ENCODE measurements at places on chromosomes 11 and 22.

- no peak for DNase-seq
These were observed 29.5 kb downstream of the ACO2 start for GRCh38 chr22:41498303-41498835.

DNA sequence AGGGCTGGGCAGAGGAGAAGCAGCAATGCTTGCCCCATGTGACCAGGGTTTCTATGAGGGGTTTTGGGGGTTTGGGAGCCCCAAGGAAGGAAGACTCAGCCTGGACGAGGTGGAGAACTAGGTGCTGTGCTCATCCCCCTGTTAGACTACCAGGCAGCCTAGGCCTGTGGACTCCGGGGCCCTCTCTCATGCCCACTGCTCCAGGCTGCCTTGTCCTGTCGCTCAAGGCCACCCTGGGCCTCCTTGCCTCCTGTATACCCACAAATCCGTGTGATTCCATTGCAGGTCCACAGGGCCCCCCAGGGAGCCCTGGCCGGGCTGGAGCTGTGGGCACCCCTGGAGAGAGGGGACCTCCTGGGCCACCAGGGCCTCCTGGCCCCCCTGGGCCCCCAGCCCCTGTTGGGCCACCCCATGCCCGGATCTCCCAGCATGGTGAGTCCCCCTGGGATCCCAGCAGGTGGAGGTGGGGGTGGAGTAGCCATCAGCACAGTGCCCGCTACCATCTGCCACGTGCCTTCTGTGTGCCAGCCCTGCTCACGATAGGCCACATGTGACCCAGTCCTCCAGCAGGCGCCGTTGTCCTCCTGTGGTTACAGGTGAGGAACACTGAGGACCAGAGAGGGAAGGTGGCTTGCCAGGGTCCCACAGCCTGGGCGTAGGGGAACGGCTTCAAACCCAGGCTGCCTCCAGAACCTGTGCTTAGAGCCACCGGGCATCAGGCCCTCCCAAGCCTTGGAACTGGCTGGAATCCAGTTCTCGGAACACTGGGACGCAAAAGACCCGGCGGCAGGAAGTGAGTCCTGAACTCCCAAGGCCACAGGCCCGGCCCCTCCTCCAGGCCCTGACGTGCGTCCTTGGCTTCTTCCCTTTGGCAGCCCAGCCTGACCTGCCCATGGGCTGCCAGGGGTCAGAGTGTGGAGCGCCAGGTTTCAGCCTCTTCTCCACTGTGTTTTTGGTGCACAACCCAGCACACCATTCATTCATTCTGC is 26.6 kb downstream of the EMID1 start:
- DNase-seq = no peak

GRCh38 chr11:66044757-66045156 is 4.2 kb downstream of the GAL3ST3 start:
- DNase-seq = no peak

- no peak for DNase-seq
These were observed 12.6 kb downstream of the HIKESHI start for GRCh38 chr11:86314636-86315035.

GRCh38 chr22:20571531-20572007 is 64.2 kb downstream of the MED15 start:
- no peak for DNase-seq

DNA sequence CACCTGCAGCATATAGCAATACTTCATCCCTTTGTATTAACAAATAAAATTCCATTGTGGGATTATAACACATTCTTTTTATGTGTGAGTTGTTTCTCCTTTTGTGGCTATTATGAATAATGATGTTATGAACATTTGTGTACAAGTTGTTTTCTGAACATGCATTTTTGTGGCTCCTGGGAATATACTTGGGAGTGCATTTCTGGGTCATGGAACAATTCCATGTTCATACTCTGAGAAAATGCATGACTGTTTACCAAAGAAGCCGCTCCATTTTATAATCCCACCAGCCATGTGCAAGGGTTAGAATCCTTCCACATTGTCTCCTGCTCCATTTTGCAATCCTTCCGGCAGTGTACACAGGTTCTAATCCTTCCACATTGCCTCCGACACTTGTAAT is 713.8 kb downstream of the TBC1D22A start:
- DNase-seq = no peak

GRCh38 chr11:23974601-23975000 is 522.3 kb upstream of the LUZP2 start:
- DNase-seq = peak; percentile 13

- DNase-seq = no peak
These were observed 89.9 kb upstream of the PRDM11 start for GRCh38 chr11:45056529-45056928.

- DNase-seq = peak; percentile 98
These were observed 91.5 kb downstream of the ABTB2 start for GRCh38 chr11:34266090-34266912.

GRCh38 chr11:17991783-17992433 is 20.9 kb downstream of the SERGEF start:
- DNase-seq = peak; percentile 31

DNA sequence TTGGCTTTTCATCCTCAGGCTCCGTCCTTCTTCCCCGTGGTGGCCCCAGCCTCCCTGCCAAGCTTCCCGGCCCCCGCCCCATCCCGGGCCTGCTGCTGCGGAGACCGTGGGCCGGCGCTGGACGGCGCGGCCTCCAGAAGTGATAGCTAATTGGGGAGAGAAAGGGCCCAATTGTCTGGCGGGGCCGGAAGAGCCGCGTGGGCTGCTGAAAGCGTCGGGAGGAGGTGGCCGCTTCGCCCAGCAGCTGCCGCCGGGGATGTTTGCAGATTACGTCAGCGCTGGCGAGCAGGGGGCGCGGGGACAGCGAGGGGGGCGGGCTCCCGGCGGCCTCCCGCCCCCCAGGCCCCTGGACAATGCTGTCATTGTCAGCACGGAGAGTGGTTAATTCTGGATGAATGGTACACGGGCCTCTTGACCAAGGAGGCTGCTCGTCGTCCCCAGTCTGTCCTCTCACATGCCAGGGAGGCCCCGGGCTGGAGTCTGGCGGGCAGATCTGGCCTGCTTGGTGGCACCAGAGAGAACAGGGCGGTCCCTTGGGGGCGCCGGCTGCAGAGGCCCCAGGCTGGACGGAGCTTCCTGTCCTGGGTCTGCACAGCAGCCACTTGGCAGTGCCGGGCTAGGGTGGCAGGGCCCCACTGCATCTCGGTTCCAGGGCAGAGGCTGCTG is 1.6 kb downstream of the SMIM38 start:
- DNase-seq = peak; percentile 60

DNA sequence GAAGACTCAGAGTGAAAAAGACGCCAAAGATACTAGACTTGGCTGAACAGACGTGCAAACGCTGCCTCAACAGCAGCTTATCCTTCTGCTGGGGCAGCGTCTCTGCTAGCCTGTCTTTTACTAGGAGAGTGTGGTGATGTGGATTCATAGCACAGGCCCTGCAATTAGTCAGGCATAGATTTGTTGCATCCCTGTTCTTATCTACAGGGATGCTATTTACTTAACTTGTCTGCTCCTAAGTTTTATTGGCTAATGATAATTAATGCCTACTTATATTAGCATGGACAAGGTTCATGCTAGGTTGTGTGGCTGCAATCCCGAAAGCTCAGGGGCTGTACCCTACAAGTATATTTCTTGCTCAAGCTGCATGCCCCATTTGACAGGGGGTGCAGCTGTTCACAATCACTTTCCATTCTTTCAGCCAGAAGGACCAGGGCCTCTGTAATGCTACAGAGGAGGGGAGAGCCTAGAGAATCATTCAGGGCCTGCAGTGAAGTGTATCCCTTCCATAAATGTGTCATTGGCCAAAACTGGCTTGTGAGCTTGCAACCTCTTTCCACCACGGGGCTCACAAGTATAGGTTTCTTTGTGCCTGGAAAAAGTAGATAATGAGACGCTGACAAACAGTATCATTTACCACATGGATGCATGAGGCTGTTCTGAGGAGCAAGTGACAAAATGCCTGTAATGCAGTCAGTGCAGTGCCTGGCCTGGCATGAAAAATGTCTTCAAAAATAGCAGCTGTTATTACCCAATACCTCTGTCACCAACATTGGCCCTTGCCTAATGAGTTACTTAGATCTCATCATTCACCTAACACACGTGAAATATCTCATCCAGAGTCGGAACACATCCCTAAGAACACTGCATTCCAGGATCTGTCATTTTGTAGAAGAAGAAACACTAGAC is 685.8 kb upstream of the API5 start:
- no peak for DNase-seq

DNA sequence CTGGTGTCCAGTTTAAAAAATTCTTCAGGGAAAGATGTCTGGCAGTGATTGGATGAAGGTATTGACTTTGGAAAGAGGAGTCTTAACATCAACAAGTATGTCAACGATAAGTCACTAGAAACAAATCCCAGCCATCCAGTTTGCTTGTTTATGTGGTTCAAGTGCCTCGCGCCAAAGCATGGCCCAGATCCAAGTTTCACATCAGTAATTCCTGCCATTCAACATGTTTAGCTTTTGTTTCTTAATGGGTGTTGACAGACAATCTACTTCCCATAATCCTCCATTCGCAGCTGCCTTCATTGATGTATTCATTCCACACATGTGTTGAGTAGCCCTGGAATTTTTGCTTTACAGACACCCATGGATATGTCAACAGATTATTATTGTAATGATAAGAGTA is 77.8 kb downstream of the UBASH3B start:
- peak; percentile 64 for DNase-seq

DNA sequence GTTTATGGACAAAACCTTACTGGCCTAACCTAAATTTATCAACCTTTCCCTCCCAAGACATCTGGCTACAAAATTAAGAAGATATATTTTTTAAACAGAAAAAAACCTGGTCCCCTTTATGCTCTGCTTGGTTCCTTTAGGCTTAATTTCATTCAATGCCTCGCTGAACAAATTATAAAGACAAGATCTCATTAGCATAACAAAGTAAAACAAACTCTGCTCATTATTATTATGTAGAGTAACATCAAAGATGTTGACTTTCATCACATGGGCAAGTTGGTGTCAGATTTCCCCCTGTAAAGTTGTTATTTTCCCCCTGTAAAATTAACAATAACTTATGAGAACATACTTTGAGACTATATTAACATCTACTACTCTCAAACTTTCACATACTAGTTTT is 11.0 kb downstream of the RRAS2 start:
- DNase-seq = no peak

- no peak for DNase-seq
These were observed 92.5 kb upstream of the LMO1 start for GRCh38 chr11:8356216-8356615.

DNA sequence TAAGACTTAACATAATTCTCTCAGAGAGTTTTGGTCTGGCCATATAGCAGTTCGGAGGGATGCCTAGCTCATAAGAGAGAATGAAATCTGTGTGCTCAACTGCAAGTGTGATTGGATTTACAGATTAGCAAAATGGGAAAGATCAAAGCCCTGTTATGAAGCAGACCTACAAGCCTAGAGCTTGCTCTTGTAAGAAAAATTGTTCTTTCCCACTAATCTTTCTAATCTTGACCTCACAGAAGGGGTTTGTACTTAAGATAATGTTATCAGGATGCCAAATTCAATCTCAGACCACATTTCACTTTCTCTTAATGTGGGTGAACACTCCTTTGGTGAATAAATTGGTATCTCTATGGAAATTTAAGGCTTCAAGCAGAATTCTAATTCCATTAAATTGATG is 267.2 kb downstream of the RAB38 start:
- DNase-seq = no peak

GRCh38 chr11:46855167-46855566 is 9.1 kb upstream of the CKAP5 start:
- DNase-seq = no peak

DNA sequence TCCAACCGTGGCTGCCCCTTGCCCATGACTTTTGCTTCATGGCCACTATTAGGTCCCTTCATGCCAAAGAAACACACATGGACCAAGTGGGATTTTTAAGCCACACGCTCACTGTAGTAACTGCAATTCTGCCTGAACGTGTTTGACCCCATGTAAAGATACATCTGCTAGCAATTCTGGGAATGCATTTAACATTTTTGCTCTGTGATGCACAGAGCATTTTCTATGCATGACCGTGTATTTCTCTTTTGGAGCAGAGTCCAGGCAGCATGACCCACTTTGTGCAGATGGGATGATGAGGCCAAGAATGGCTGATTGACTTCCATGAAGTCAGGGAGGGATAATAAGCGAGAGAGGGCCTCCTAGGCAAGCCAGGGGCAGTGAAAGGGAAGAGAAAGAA is 108.5 kb downstream of the TP53I11 start:
- peak; percentile 97 for DNase-seq

DNA sequence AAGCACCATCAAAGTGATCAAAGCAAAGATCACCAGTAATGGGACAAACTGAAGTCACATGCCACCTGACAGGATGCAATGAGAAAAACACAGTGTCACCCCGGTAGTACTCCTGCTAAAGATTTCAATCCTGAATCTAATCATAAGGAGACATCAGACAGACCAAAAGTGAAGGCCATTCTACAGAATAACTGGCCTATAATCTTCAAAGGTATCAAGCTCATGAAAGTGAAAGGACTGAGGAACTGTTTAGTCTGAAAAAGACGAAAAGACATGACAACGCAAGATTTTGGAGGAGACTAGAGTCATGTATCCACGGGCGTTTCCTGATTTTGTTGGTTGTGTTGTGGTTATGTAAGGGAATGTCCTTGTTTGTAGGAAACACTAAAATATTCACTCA is 42.4 kb upstream of the TSKU start:
- DNase-seq = no peak

DNA sequence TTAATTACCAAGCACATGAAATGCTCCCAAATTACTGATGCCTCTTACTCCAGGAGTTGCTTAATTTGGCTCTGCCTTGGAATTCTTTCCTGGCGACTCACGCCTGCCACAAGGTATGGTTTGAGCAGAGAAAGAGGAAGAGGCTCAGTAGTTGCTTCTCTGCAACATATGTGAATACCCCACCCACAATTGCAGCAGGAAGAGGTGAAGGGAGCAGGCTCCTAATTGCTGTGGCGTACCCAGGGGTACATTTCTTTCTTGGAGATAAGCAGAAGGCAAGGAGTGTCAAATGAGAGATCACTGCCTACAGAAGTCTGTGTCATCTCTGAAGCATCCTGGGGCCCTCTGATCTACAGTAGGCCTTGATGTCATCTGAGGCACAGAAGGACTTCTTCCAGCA is 10.6 kb upstream of the NNMT start:
- DNase-seq = peak; percentile 89

- no peak for DNase-seq
These were observed 14.8 kb downstream of the ARFGAP2 start for GRCh38 chr11:47161890-47162289.

GRCh38 chr11:115378557-115378956 is 125.7 kb downstream of the CADM1 start:
- DNase-seq = no peak

- DNase-seq = no peak
These were observed 52.4 kb upstream of the CLMP start for GRCh38 chr11:123247496-123247799.

- DNase-seq = no peak
These were observed 4.9 kb downstream of the NOL12 start for GRCh38 chr22:37690901-37691504.
